Stimulated activated CD8-positive, alpha-beta memory T cell treated with anti-CD3 and anti-CD28 coated beads, Interleukin-4, amount 100 ng/mL, for 4 hours (primary cell): ENCODE measurements at places on chromosomes 5 and 9.

DNA sequence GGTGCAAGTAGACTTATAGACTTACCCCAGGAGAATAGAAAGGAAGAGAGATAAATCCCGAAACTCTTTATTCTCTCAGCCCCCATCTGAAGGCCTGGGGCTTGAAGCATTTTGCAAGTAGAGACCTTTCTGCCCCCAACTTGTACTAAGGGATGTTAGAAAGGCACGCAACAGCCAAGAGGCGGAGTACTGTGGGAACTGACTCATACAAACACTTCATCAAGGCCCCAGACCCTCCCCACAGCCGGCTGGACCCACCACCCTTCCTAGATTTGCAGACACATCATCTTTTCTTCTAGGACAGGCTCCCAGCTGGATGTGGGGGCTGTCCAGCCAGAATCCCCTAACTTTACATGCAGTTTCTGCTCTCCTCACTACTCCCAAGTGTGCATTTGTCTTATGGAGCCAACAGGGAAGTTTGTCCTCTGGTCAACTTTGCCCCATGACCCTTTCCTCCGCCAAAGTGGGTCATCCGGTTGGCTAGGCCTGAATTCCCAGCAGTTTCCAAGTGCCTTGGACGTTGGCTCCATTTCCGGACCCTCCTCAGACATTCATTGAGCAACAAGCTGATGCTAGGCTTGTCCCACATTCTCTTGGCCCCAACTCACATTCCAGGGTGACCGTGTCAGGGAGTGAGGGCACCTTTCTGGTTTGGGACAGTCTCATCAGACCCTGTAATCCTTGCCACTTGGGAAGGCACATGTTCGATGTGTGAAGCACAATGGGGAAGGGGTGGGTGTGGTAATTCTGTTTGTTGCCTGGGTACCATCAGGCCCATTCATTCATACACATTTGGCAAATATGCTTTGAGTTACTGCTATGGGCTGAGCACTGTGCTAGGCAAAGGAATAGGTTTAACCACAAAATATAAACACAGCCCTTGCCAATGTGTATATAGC, 64.6 kb downstream of the ABLIM3 start:
- DNase-seq = no peak

DNA sequence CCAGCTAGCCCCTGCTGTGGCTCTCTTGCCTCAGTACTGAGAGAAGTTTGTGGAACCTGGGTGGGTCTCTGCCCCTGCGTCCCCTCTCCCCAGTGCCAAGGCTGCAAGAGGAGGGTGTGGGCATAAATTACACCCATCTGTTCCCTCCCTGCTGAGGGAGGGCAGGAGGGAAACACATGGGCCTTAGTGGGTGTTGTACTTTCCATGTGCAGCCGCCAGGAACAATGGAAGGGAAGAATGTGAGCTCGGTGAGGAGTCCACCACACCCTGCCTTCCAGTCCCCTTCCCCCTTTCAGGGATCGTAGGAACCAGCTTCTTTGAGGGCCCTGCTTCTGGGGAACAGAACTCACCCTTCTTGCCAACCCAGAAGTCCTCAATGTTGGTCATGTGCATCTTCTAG, 138.2 kb upstream of the KLF4 start:
- no peak for DNase-seq

DNA sequence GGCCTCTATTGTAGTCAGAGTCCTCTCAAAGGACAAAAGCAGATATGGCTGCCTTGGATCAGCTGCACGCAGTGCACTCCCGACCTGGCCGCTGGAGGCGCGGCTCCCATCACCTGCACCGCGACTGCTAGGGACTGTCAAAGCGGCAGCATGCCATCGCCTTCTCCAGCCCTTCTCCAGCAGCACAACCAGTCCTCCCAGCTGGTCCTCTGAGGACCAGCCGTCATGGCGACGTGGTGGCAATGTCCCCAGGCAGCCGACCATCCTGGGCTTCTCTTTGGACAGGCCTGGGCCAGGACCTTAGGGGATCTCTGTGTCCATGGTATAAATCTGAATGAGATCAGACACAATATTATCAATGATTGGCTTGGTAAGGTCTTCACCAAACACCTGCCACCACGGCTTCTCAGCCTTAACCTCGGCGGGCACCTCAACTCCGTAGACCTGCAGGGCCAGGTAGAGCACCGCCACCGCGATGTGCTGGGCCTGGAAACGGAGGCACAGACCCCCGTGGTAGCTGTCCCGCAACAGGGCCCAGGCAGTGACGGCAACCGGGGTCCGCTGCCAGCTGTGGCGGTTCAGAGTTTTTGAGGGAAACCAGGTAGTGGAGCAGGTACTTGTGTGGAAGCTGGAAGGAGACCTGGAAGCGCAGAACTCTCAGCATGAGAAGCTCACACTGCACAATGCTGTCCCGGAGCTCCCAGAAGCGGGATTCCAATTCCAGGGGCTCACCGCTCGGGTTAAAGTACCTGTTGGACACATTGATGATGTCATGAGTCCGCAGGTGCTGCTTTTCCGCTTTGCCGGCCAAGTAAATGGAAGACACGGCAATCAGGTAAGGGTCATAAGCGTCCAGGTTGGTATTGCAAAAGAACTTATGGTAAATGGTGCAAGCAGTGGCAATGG, 8.5 kb downstream of the DUSP1 start:
- no peak for DNase-seq

DNA sequence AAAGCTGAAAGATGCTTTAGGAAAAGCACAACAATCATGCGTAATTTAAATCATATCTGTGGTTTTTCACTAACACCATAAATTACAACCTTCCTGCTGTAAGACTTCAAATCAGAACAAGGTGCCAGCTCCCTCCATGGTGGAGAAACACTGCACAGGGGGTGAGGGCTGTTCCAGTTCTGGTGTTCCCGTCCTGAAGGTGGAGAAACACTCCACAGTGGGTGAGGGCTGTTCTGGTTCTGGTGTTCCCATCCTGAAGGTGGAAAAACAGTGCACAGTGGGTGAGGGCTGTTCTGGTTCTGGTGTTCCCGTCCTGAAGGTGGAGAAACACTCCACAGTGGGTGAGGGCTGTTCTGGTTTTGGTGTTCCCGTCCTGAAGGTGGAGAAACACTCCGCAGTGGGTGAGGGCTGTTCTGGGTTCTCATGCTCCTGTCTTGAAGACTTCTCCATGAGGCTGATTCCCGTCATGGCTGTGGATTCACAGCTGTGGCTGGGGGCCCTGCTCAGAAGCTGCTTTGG, 12.9 kb downstream of the PLEKHG4B start:
- no peak for DNase-seq

- no peak for DNase-seq
Observed at GRCh38 chr5:144731786-144732185, 561.1 kb downstream of the KCTD16 start.

- no peak for DNase-seq
Observed at GRCh38 chr9:87793292-87793691, 67.4 kb downstream of the CTSL start.

- DNase-seq = no peak
Observed at GRCh38 chr5:17120209-17120608, 97.2 kb upstream of the BASP1 start.

GRCh38 chr5:150632305-150633160, 7.9 kb upstream of the SYNPO start:
- no peak for DNase-seq

DNA sequence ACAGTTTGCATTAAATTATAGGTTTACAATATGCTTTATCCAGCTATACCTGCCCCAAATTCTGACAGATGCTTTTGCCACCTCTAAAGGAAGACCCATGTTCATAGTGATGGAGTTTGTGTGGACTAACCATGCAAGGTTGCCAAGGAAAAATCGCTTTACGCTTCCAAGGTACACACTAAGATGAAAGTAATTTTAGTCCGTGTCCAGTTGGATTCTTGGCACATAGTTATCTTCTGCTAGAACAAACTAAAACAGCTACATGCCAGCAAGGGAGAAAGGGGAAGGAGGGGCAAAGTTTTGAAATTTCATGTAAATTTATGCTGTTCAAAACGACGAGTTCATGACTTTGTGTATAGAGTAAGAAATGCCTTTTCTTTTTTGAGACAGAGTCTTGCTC, 41.0 kb downstream of the FXN start:
- DNase-seq = no peak

DNA sequence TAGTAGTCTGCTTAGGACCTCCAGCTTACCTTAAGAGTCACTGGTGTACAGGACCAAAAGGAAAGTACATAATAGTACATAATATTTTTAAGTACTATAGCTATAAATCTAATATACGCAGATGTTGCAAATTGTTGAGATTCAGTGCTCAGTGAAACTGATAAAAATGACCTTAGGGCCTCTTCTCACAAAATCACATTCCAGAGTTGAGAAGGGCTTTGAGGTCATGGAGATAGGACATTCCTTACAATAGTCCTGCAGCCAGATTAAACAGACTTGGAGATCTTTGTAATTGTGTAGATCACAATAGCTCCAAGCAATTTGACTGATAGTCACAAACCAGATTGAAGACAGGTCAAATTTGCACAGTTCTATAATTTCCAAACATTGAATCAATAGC, 37.7 kb upstream of the PCSK1 start:
- no peak for DNase-seq

- DNase-seq = no peak
Observed at GRCh38 chr9:131382850-131383729, 10.8 kb upstream of the PRRC2B start.

- DNase-seq = no peak
Observed at GRCh38 chr5:140992828-140993227, 26.6 kb downstream of the PCDHAC2 start.

- DNase-seq = no peak
Observed at GRCh38 chr5:16550316-16550952, 66.4 kb downstream of the RETREG1 start.
